ENCODE measurements at places on chromosomes 5 and 9. TPM values are rescaled to one million over a fixed set of nuclear protein-coding genes. Genes with fewer than 3 reads are reported as not detected.

The GARIN3 gene
- not detected for total RNA-seq

The AGXT2 gene
- not detected for total RNA-seq

The CCL27 gene
- not detected for total RNA-seq

- DNase-seq: no peak
Measured at GRCh38 chr5:54766748-54767147, 218.6 kb downstream of the ESM1 start.

- peak; percentile 83 for DNase-seq
Measured at GRCh38 chr5:135488727-135489465, 36.7 kb upstream of the TIFAB start.

DNA sequence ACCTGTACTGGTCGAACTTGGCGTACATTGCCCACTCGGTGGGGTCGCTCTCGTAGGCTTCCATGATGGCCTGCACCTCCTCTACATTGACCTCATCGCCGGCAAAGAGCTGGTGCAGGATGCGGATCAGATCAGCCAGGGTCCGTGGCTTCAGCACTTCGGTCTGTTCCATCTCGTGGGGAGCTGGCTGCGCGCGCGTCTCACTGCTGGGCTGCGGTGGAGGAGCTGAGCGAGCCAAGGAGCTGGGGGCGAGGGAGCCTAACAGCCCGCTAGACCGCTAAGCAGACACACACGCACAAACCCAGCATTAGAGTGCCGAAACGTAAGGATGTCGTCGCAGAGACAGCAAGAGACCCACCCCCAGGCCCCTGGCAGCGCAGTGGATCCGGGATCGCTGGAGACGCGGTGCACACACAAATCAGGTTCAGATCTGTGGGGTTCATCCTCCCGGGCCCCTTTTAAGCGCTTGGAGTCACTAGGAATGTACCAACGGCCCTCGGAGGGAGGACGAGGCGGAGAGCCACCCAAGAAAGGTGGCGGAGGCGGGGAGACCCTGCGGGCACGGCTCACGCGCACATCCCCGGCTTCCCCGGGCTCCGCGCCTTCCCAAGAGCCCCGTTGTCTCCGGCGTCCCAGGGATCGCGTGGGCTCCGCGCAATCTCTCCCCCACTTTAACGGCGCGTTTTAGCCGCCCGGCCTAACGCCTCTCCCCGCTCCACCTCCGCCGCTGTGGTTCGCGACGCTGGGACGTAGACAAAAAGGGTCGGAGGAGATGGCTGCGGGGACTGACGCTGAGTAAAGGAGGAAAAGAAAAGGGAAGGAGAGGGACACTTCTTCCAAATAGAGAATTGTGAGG is at the start of gene CDO1:
Gene CDO1, minus strand, starts transcription at position 434 of the 856 bp plus-strand sequence. Its CDS starts 262 bp downstream, at position 172.
- peak; percentile 76 for DNase-seq

The GFI1B gene
- total RNA-seq: not detected
